ENCODE measurements at places on chromosomes 12 and 14.

- no peak for DNase-seq
These were observed 887.6 kb upstream of the SEL1L start for GRCh38 chr14:82421286-82421685.

GRCh38 chr14:25406818-25407217 lies 356.9 kb upstream of the STXBP6 start:
- peak; percentile 27 for DNase-seq

DNA sequence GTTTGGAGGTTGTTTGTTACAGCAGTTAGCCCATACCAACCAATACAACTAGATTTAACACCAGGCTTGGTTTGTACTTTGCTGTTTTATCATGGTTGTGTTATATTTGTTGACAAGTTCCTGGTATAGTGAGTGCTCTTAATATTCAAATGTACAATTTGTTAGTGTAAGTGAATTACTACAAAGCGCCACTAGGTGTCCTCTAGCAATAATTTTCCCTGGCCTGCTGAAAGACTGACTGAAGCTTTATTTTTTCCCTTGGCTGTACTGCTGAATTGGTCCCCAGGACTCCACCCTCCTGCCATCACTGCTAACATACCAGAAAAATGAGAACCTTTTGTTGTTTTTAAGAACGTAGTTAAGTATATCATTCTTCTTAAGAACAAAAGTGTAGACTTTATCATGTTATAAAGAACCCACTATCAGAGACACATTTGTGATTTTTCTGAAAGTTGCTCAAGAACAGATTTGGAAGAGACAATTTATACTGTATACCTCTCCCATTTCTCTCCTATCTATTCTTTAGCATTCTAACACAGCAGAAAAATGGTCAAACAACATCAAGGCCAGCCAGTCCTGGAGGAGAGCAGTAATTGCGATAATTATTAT lies 75.3 kb upstream of the FAR2 start:
- peak; percentile 57 for DNase-seq

DNA sequence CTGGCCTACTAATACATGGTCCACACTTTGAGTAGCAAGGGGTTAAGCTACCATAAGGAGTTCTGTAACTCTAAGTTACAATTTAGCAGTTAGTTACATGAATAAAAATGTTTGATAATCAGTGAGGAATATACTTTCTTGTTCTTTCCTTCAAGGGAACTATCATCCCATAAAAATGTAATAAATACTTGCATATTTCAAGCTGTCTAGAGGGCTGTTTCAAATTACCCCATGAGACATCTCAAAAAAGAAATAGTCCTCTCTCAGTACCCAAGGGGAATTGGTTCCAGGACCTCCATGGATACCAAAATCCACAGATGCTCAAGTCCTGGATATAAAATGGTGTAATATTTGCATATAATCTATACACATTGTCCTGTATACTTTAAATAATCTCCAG lies 48.7 kb upstream of the GNG2 start:
- DNase-seq: no peak
